Stimulated activated CD4-positive, alpha-beta T cell treated with anti-CD3 and anti-CD28 coated beads, Interleukin-1b, Interleukin-23, amount 100 ng/mL, for 48 hours (primary cell): ENCODE measurements at places on chromosomes 12 and 14.

DNA sequence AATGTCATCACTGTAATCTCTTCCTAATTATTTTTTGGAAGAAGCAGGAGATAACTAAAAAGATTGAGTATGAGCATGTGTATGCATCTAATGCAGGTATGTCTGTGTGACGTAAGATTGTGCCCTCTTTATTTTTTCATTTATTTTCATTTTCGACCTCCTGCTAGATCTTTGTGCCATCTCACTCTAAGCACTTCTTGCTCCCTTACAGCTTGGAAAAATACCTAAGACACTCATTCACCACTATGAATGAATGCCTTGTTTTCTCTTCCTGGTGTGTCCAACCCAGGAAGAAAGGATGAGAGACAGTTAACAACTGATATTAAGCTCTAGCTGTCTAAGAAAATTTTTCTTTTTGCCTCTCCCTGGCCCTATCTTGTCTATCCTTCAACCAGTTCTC lies 76.8 kb upstream of the CISTR start:
- no peak for DNase-seq

DNA sequence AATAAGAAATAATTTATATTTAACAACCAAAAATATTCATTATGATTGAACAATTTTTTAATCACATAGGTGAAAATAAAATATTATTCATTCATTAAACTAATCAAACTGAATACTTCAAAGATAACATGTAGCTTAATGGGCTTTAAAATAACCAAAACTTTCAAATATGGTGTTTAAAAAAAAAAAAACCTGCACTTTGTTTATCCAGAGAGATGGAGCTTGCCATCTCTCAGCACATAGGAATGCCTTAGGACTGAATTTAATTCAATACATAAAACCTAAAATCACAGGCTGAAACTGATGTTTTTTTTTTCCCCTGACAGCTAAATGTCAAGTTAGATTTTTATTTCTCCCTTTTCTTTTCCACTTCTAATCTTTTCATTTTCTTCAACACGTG lies 14.4 kb upstream of the CCER1 start:
- no peak for DNase-seq

GRCh38 chr12:23098517-23098916 lies 473.5 kb downstream of the ETNK1 start:
- no peak for DNase-seq

DNA sequence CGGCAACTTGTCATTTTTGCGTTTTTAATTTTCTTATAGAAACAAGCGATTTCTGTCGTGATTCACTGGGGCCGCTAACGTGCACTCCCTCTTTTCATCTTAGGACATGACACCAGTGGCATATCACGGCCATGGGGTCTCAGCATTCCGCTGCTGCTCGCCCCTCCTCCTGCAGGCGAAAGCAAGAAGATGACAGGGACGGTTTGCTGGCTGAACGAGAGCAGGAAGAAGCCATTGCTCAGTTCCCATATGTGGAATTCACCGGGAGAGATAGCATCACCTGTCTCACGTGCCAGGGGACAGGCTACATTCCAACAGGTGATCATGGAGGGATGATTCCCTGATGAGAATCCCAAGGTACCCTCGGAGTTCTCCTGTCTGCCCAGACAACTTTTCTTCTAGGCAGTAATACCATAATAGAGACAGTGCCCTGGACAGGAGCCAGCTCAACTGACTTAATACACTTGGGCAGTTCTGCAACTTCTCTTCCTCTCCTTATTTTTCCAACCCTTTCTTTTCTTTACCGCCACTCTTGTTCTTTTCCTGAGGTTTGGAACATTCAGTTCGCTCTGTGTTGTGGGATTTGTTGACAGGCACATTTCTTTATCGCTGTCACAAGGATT lies 821 bp downstream of the TMEM106C start:
- peak; percentile 12 for DNase-seq

- DNase-seq = no peak
Observed at GRCh38 chr12:114063435-114063834, 97.3 kb upstream of the RBM19 start.

- DNase-seq = no peak
Observed at GRCh38 chr12:13962699-13963098, 18.7 kb downstream of the GRIN2B start.
